ENCODE measurements at places on chromosomes 5 and 9.

DNA sequence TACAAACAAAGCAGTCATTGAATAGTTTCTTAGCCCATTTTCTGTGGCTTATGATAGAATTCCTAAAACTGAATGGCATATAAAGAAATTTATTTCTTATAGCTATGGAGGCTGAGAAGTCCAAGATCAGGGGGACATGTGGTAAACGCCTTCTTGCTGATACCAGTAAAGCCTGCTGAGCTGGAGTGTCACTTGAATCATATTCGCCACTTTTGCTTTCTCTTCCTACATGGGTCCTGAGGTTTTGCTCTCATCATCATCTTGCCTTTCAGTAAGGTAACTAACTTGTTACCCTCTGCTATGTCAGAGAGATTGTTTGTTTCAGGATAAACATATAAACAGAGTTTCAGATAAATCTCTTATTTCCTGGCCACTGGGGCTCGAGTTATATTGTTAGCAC is 203.3 kb upstream of the DMRT1 start:
- no peak overlapping the region for H3K27ac ChIP-seq
- H3K27me3 ChIP-seq = no peaks in the 10 kb centered on the region
- H3K4me3 ChIP-seq = no peak overlapping the region
- H3K4me1 ChIP-seq = no peaks in the 10 kb centered on the region
- no peak for DNase-seq

DNA sequence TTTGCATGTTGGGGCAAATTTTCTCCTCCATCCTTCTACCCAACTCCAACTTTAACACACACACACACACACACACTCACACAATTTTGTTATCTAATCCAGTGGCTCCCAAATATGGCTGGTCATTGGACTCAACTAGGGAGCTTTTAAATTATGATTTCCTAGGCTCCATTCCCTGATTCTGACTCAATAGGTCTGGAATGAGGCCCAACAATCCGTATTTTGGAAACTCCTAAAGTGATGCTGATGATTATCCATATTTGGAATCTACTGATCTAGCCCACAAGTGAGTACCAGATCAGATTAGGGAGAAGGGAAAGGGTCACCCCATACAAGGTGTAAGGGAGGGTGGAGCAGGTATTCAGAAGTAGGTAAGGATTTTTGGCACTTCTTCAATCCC is 309.7 kb downstream of the TLE1 start:
- no peaks in the 10 kb centered on the region for H3K27me3 ChIP-seq
- H3K4me3 ChIP-seq = no peak overlapping the region
- H3K27ac ChIP-seq = no peak overlapping the region
- H3K36me3 ChIP-seq = no peaks in the 10 kb centered on the region
- no peak for DNase-seq
- no peaks in the 10 kb centered on the region for H3K4me1 ChIP-seq

GRCh38 chr5:6397536-6398269 is 19.4 kb upstream of the MED10 start:
- H3K27me3 ChIP-seq = no peaks in the 10 kb centered on the region
- no peak overlapping the region for H3K4me3 ChIP-seq
- H3K36me3 ChIP-seq = no peaks in the 10 kb centered on the region
- no peaks in the 10 kb centered on the region for H3K4me1 ChIP-seq
- DNase-seq = no peak
- H3K27ac ChIP-seq = no peak overlapping the region

DNA sequence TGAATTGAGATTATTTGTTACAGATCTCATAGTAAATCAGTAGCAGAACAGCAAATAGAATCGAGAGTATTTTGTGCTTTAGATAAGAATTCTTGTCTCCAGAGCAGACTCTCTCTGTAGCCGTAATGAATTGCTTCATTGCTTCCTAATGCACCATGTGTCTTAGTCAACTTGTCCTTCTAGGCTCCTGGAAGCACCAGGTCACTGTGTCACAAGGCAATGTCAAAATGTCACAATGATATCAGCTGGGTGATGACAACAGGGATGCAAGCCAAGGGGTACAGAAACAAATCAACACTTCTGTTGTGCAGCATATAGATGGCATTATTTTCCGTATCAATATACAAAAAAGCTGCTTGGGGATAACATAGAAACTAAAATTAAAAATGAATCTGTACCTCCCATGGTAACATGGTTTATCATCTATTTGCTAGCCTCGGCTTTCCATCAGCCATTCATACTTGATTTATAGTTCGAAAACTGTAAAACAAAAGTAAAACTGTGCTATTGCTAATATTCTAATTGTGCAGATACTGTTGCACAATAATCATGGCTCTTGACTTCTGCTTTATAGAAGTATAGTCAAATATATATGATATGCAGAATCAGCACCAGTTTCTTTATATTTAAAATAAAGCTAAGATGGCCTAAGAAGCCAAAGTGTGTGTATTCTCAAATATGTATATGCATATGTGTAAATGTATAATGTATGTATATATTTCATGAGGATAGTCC is 435.9 kb upstream of the TLE4 start:
- no peaks in the 10 kb centered on the region for H3K27me3 ChIP-seq
- H3K4me3 ChIP-seq = no peak overlapping the region
- H3K36me3 ChIP-seq = no peaks in the 10 kb centered on the region
- no peaks in the 10 kb centered on the region for H3K4me1 ChIP-seq

GRCh38 chr9:114004221-114004716 is 73.8 kb downstream of the AMBP start:
- H3K4me3 ChIP-seq = no peak overlapping the region
- DNase-seq = no peak
- H3K27ac ChIP-seq = no peak overlapping the region

- DNase-seq = no peak
- peak overlapping the region; percentile 92 for H3K27ac ChIP-seq
- H3K4me3 ChIP-seq = no peak overlapping the region
- peaks cover 29% of the 10 kb centered on the region for H3K4me1 ChIP-seq
- H3K27me3 ChIP-seq = no peaks in the 10 kb centered on the region
These were observed 1.8 kb downstream of the MARCHF6 start for GRCh38 chr5:10355071-10355889.

DNA sequence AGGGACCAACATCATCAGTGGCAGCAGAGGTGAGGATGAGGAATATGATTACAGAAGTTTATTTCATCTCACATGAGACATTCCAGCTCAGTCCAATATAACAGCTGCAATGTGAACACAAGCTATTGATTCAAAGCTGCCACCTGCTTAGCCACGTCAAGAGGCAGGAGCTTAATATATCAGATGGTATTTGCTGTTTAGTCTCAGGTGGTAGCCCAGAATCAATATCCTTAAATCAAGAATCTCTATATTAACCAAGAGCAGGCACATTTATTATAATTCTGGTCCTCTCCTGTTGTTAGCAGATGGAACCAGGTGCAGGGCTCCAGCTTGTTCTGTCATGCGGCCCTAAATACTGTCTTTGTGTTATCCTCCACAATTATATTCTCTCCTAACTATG is 431.6 kb downstream of the ICE1 start:
- H3K4me1 ChIP-seq = no peaks in the 10 kb centered on the region
- no peak for DNase-seq
- H3K36me3 ChIP-seq = no peaks in the 10 kb centered on the region
- no peak overlapping the region for H3K27ac ChIP-seq
- H3K27me3 ChIP-seq = peaks cover 4% of the 10 kb centered on the region
- H3K4me3 ChIP-seq = no peak overlapping the region

- no peaks in the 10 kb centered on the region for H3K4me1 ChIP-seq
- H3K27me3 ChIP-seq = no peaks in the 10 kb centered on the region
- H3K36me3 ChIP-seq = no peaks in the 10 kb centered on the region
These were observed 120.2 kb upstream of the GRHPR start for GRCh38 chr9:37302277-37302676.

DNA sequence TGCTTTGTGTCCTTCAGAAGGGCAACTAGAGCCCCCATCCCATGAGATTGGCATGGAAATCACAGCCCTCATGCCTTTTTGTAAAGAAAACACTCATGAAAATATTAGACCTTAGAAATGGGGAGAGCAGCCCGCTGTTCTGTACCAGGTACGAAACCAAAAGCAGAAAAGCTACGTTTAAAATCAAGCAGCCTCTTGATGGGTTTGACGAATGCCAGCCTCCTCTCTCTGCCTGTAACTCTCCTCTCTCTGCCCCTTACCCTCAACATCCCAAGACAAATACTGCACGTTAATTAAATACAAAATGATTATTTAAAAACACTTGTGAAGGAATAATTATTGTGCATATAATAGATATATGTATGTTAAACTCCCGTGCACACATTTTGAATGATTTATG is 331.7 kb upstream of the PANK3 start:
- no peak overlapping the region for H3K27ac ChIP-seq
- H3K4me1 ChIP-seq = no peaks in the 10 kb centered on the region
- H3K27me3 ChIP-seq = no peaks in the 10 kb centered on the region
- DNase-seq = no peak
- H3K4me3 ChIP-seq = no peak overlapping the region

DNA sequence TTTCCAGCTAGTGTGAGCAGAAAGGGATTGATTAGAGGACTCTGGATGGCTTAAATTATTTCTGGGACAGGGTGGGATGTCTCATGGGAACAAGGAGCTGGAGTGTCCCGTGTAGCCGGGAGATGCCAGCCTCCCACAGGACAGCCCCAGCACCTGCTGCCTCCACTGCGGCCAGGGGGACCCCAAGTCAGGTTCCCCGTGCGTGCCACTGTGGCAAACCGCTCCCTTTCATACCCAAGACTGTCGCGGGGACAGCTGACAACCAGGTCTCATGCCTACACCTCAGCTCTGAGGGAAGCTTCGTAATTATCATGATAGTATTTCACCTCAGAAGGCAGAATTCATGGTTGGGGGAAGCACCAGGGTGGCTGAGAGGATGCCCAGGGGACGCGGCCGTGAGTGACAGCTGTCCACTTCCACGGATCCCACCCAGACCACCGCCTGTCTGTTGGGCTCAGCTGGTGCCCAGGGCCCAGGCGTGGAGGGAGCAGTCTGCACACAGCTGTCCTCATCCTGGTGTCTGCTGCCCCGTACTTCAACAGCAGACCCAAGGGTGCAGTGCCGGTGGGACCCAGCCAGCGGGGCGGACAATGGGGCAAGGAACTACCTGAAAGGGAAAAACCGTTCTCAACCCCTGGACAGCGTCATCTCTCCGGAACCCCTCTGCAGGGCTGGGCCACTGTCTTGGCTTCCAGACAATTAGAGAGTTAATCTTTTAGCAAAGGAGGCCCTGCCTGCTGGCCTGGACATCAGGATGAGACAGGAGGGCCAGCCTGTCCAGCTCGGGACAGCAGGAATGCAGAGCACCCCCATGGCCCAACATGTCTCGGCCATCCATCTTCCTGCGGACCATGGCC is 166.9 kb downstream of the OLFM1 start:
- H3K4me1 ChIP-seq = no peaks in the 10 kb centered on the region
- H3K4me3 ChIP-seq = no peak overlapping the region
- H3K36me3 ChIP-seq = no peaks in the 10 kb centered on the region
- no peak overlapping the region for H3K27ac ChIP-seq
- H3K27me3 ChIP-seq = no peaks in the 10 kb centered on the region

- no peaks in the 10 kb centered on the region for H3K36me3 ChIP-seq
- no peak overlapping the region for H3K4me3 ChIP-seq
- no peak overlapping the region for H3K27ac ChIP-seq
- no peaks in the 10 kb centered on the region for H3K27me3 ChIP-seq
These were observed 715.2 kb upstream of the DMAC1 start for GRCh38 chr9:8514760-8515159.

DNA sequence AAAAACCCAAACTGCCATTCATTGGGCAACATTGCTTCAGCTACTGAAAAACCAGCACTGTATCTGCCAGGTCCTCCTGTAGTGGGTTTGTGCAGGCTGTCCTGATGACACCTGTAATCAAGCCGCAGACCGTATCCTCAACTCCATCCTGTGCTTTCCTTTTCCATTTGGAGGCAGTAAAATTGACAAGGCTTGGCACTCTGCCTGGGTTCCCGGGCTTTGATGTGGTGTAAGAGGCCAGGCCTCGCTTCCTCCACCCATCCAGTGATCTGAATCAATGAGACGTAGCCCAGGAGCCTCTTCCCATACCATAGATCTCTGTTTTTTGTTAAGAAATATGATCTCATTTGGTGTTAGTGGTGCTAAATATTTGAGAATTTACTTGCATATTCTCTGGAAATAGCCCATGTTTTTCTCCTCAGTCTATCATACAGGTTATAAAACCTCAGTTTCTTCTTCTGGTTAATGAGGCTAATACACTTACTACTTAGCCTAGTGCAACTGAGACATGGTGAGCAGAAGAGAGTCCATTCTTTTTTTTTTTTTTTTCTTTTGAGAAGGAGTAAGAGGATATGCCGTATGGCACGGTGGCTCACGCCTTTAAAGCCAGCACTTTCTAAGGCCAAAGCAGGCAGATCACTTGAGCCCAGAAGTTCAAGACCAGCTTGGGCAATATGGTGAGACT is 34.8 kb downstream of the LSM11 start:
- no peaks in the 10 kb centered on the region for H3K36me3 ChIP-seq
- H3K27me3 ChIP-seq = no peaks in the 10 kb centered on the region

DNA sequence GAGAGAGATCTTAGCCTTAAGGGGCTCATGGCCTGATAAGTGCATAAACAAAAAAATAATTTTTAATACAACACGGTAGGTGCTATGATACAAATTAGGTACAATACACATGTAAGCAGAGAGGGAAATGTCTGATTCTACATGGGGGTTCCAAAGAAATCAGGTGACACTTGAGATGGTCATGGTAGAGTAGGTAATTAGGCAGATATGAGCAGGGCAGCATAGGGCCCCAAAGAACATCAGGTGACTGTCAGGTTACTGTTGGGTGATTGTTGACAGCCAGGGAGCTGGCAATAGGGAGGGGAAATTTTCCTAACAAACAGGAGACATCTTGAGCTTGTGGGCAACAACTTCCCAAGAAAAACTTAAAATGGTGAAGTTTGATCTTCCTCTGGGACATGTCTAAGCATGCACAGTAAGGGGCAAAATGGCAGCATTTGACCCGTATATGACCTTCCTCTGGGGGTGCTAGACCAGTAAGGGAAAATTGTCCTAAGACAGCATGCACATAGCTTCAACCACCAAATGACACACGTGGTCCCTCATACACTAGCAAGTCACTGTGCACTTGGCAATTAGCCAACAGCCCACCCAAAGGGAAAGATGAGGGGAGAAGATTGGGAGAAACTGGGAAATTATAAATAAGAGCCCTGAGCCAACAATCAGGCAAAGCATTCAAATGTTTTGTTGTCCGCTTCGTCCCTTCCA is 37.3 kb upstream of the TENT4A start:
- H3K4me3 ChIP-seq = no peak overlapping the region
- no peak overlapping the region for H3K27ac ChIP-seq
- no peak for DNase-seq
- no peaks in the 10 kb centered on the region for H3K36me3 ChIP-seq
- H3K4me1 ChIP-seq = no peaks in the 10 kb centered on the region

GRCh38 chr9:72356041-72356582 is 8.9 kb downstream of the ZFAND5 start:
- no peaks in the 10 kb centered on the region for H3K27me3 ChIP-seq
- peak overlapping the region; percentile 23 for H3K27ac ChIP-seq
- H3K4me3 ChIP-seq = no peak overlapping the region
